Endothelial cell of umbilical vein (primary cell): ENCODE measurements at places on chromosomes 4 and X.

GRCh38 chrX:120334151-120334550 lies 22.9 kb upstream of the TMEM255A start:
- no peak for DNase-seq

- DNase-seq, result no peak
These were observed 71.8 kb downstream of the FAM13A start for GRCh38 chr4:88985088-88985773.

DNA sequence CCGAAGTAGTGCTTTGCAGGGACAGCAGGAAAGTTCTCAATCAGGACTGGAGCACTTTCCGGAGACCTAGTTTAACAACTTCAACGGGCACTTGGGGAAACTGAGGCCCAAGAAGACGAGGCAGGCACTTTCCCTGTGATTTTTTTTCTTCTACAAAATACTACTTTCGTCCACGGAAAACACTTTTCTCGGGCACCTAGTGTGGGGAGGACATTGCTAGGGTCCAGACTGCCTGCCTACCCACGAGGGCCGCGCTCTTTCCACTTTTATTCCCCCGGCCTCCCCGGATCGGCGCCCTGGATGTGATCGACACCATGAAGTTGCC lies 125.4 kb upstream of the CXorf66 start:
- DNase-seq, result no peak

GRCh38 chrX:97401154-97401553 lies 517.4 kb downstream of the RPA4 start:
- no peak for DNase-seq

DNA sequence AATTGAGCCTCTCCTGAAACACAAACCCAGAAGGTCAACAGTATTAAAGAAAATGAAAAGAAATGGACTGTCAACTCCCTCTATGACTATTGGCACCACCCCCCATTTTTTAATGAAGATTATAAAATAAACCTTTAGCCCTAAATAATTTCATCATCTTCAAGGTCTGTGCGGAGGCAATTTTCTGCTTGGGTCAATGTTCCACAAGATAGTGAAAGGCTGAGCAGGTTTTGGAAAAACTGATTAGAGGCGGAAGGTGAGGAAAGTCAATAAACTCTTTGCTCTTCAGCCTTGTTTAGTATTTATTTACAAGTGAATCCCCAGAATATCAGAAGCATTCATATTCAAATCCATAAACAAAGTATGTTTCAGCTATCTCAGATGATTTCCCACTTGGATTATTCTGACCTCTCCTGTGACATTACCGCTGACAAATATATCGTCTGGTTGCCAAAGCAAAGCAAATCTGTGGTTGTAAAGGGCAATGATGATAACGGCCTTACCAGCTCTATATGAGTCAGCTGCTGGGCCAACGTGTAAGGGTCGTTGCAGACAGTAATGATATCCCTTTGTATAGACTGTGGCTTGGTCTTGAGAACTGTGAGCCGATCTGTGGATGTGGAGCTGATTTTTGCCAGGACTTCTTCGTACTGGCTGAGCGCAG lies 24.0 kb downstream of the RASGEF1B start:
- DNase-seq, result no peak
